Cardiac muscle cell (in vitro differentiated cells and primary cell): ENCODE measurements at places on chromosomes 6 and 20.

DNA sequence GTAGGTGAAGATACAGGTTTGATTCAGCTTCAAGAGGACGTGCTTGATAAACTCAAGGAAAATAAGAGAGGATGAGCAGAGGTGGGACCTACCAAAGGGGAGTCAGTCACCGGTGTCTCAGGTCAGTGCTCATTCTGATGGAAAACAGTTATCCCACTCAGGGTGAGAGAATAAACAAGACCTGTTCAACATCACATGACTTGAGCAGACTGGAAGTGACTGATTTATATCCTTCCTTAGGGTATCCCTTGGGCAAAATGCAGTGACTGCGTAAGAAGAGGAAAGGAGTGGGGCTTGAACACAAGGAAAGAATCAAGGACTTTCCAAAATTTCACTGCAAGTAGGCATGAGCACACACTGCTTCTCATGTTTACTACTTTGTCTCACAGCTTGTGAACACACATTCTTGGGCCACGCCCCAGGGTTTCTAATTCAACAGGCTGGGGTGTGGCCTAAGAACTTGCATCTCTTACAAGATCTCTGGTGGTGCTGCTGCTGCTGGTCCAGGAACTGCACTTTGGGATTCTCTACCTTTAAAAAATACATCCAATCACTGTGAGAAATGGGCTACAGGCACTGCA lies 11.6 kb downstream of the CST3 start:
- peak; percentile 34 for DNase-seq

DNA sequence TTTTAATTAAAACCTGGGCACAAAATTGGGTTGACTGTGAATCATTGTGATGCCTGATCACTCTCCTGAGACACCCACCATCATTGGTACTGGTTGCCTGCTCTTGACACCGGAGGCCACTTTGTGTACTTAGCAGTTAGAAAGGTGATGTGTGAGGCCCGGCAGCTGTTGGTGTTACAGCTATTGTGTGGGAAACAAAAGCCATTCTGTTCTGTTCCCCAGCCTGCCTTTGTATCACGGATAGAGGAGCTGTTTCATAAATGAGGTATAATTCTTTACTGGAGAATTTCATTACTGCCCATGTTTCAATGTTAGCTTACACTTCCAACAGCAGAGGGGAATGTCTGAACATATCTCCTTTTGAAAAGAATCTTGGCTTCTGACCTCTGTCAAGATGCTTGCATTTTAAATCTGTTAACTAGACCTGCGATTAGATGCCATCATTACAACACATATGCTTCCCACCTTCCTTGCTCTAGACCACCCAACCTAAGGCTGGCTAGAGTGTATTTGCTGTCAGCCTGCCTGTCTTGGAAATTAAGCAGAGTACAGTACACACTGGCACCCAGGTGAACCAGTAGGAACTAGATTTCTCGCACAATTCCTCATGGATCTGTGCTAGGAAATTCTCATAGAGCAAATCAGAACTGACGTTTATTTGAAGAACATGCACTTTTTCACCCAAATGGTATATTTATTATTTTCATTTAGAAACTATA lies 142.4 kb upstream of the INSM1 start:
- no peak for DNase-seq

- no peak for DNase-seq
Observed at GRCh38 chr6:5012519-5012918, 8.7 kb upstream of the RPP40 start.

DNA sequence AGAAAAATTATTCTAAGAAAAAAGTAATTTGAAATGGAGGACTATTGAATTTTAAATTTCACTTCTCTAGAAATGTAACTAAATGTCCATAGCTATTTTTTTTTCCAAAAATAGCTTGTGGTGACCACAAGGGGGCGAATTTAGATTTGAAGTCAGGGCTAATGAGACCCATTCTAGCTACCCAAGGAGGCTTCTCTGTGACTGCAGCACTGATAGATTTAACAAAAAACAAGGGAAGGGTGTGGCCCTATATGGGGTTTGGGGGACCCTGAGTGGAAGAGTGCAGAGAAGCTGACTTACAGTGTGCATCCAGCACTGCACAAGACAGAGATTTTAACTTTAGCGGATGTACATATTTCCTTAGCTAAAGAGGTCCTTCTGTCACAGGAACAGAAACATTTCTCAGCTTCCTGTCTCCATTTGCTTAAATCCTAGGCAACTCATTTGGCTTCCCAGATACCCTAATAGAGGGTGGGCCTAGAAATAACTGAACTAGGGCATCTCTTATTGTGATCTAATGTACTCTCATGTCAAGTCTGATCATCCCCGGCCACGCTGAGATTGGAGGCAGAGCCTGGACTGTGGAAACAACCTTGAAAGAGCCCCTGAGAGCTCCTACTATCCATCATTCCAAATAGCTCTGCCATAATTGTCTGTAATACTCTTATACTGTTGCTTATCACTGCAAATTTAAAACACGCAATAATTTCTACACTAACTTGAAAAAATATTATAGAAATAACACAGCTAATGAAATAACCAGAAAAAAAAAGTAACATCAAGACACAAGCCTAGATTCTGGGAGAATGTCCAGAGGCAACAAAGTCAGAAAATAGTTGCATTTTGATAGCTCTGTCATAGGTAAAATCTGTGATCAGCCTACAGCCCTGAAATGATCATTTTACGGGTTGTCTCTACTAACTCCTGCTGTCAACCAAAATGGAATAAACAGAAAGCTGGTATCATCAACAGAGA lies 93.6 kb downstream of the SNAP91 start:
- peak; percentile 61 for DNase-seq

- DNase-seq, result no peak
Observed at GRCh38 chr20:60631585-60632287, 620.3 kb upstream of the CDH4 start.

- no peak for DNase-seq
Observed at GRCh38 chr6:125136378-125136777, 17.2 kb upstream of the TPD52L1 start.
